NCI-H82 (cell line): ENCODE measurements at places on chromosomes 7 and 10.

GRCh38 chr7:56256108-56256507 lies 139.9 kb upstream of the NUPR2 start:
- no peak for DNase-seq

- DNase-seq = peak; percentile 48
Observed at GRCh38 chr10:28676326-28676967, 874 bp upstream of the BAMBI start.

- DNase-seq = peak; percentile 46
Observed at GRCh38 chr10:79149662-79150443, 81.1 kb downstream of the ZMIZ1 start.

- no peak for DNase-seq
Observed at GRCh38 chr7:390761-391410, 100.9 kb downstream of the FOXL3 start.

- no peak for DNase-seq
Observed at GRCh38 chr7:90407484-90407821, 4.2 kb downstream of the CLDN12 start.

DNA sequence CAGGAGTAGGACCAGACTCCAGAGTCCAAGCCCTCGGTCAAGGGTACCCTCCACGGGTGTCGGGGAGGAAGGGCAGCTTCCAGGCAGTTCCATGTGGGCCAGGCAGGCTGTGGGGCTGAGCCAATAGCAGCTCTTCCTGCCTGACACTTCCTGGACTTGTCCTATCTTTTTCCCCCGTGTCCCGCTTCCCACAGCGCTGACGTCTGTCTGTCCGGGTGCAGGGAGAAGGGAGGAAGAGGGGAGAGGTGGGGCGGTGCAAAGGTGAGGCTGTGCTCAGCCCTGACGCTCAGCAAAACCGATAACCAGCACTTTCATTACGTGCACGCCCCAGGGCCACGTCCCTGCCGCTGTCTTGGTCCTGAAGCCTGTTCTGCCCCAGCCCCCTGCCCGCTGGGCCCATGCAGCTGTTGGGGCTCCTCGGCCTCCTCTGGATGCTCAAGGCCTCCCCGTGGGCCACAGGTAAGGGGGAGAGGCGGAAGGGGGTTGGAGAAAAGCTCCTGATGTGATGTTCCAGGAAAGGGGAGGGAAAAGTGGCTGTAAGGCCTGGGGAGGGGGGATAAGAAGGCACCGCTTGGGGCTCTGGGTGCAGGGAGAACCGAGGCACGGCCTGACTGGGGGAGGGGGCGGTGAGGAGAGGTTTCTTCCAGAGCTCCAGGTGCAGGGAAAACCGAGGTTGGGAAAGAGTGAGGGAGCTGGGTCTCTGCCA lies at the start of gene MUC3A:
Gene MUC3A, plus strand, starts transcription at position 308 of the 706 bp plus-strand sequence. Its CDS starts 91 bp downstream, at position 399.
- no peak for DNase-seq

DNA sequence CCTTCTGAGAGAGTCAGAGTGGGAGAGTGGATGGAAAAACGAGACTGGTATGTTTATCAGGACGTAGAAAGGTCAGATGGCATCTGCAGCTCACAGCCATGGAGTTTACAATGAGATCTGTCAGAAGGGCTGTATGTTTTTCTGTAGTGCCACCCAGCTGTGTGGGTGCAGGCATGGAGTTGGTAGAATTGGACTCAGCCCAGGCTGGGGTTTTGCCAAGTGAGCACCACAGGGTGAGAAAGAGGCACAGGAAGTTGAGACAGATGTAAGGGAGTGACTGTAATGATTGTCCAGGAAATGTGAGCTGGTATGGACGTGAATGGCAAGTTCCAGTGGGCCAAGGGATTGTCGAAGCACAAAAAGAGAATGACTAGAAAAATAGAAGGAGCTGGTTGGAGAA lies 9.1 kb upstream of the ZYX start:
- no peak for DNase-seq

DNA sequence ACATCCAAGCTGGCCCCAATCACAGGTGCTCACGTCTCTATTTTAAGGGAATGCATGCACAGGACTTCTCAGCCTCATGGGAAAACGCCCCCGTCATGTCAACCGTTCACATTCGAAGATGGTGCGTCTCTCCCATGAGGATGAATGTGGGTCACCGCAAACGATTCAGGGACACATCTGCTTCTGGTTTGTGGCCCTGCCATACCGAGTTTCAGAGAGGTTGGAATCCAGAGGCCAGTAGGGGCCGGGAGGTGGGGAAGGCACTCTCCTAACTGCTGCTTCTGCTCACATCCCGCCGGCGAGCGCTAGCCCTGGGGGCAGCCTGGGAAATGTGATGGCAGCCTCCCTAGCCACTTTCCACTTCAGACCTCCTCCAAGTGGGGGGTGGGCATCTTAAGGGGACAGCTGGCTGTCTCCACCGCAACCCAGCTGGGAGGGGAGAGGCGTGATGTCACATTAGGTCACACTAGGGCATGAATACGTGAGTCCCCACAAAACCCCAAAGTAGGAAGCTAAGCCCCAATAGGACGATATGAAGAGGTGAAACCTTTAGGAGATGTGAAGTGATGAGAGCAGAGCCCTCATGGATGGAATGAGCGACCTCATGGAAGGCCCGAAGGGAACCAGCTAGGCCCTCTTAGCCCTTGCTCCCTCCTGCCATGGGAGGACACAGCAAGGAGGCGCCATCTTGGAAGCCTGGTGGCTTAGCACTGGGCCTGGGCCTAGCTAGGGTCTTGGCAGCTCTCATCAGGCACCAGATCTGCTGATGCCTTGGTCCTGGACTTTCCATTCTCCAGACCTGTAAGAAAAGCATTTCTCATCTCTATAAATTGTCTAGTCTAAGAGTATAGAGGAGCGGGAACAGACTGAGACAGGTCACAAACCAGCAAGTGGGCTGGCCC lies 107.8 kb downstream of the TCERG1L start:
- DNase-seq = no peak

GRCh38 chr7:95169678-95170077 lies 154.7 kb downstream of the PON1 start:
- no peak for DNase-seq

GRCh38 chr7:157007470-157008066 lies 2.9 kb downstream of the MNX1 start:
- DNase-seq = no peak

DNA sequence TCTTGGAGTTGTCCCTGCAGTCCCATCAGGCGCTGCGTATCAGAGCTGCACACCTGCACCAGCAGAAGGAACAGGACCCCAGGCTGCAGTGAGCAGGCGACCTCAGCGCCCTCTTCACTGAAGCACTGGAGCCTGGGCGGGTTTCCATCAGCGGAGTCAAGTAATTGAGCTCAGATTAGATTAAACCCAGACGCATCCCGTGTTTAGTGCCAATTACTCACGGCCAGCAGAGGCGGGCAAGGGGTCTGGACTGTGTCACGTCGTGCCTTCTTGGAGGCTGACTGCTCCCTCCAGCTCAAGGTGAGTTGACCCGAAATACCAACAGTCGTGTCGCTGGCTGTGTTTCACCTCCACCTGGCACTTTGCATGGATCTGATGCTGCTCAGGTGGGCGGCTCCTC lies 123.6 kb downstream of the CXCL12 start:
- DNase-seq = no peak

DNA sequence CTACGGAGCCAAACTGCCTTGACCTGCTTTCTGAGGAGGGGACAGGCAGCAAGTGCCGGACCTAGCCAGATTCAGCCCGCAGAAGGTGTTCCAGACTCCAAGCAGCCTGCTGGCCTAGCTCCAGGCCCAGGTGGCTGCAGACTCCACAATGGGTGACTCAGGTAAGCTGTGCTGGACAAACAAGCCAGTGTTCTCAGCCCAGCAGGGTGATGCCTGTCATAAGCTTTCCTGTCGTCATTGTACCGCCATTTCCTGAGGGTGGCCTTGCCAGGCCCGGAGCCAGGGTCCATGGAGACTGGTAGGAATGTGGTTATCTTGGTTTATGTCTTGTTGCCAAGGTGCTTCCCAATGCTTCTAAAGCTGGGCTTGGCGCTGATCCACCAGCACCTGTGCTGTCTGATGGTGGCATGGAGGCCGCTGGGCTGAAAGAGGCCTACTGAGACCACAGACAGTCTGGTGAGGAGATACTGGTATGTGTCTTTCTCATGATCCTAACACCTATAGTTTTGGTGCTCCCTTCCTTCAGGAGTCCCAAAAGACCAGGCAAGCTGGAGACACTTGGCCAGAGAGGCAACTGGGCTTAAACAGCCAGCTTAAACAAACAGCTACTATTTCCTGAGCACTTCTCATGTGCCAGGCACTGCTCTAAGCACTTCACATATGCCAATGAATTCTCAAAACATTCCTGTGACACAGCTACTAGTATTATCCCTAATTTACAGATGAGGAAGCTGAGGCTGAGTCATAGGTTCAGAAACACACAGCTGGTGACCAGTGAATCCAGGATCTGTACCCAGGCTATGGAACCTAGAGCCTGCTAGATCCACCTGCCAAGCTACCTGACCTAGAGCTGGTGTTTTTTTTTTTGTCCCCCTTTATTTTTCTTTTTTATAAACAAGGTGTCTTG lies 42.0 kb downstream of the ZC3HC1 start:
- DNase-seq = no peak

- DNase-seq = peak; percentile 80
Observed at GRCh38 chr7:24422441-24423010, 138.5 kb downstream of the NPY start.

DNA sequence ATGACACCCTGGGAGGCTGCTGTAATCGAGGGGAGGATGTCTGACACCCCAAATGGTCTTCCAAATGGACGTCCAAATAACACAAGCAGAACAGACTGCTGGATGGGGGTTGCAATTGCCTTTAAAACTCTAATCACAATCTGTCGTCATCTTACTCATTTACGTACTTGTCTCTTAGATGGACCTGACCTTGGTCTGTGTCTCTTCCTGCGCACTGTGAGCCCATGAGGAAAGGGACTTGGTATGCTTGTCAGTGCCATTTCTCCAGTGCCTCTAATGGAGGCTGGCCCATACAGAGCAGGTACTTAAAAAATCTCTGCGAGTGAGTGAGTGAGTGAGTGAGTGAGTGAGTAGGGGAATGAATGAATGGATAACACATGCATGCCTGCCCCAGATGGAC lies 93.3 kb downstream of the DLG5 start:
- no peak for DNase-seq

DNA sequence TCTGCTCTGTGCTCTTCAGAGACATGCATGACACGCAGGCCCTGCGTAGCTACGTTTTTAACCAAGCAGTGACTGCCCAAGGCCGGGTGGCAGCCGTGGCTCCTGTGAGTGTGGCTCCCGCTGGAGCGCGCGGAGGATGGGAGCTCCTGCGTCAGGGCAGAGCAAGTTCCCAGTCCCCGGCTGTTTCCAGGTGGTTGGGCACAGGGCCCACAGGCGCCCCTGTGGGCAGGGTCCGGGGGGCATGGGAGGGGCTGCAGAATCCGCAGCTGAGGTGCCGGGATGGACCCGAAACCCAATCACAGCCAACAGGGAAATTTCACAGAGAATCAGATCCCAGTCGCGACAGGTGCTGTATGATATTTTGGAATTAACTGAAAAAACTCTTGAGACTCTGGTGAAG lies 9.8 kb downstream of the NKX6-2 start:
- DNase-seq = no peak
